ENCODE measurements at places on chromosomes 7 and 10.

GRCh38 chr7:41033500-41033899 lies 669.4 kb downstream of the INHBA start:
- DNase-seq: no peak

GRCh38 chr7:37418381-37418780 lies 30.3 kb downstream of the ELMO1 start:
- DNase-seq: no peak

- no peak for DNase-seq
Observed at GRCh38 chr10:114749014-114749413, 72.6 kb upstream of the FHIP2A start.

DNA sequence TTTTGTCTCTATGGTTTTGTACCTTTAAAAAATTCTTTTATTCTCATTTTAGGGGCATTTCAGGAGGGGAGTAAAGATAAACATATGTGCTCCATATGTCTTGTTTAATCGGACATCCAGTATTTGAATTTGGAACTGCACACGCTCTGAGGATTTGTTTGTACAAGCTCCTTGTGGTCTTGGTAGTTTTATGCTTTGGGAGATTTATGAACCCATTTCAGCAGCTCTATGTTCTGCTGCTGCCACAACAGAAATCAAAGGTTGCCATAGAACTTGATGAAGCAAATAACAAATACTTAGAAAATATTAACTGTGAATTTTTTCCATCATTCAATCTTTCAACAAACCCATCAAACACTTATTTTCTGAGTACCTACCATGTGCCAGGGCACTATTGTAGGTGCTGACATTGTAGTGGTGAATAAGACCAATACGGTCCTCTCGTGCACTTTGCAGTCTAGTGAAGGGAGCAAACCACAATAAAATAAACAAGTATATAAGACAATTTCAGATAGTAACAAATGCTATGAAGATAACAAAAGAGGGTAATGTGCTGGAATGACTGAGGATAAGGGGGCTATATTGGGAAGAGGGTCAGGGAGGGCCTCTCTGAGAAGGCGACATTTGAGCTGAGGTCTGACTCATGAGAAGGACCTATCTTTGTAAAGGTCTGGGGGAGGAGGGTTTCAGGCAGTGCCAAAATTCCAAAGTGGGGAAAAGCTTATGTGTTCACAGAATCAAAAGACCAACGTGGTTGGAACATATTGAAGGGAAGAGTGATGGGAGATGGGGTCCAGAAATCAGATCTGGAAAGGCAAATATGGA lies 30.4 kb downstream of the MYPN start:
- DNase-seq: no peak

DNA sequence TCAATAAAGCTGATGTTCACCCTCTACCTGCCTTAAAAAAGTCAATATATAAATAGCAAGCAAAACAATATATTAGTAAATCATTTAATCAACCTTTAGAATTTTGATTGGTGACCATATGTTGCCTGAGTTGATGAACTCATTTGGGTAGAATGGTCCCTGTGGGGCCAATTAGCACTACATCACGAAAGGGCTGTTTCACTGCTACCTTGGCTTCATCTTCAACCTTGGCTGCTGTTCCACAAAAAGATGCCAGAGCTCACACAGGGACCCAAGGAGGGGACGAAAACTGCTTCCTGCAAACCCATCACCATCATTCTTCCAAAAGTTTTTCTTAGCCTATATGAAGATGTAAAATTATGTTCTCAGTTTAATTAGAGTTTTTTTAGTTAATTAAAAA lies 35.4 kb upstream of the HBP1 start:
- no peak for DNase-seq

GRCh38 chr10:3740157-3740871 lies 44.7 kb downstream of the KLF6 start:
- DNase-seq: no peak

- no peak for DNase-seq
Observed at GRCh38 chr10:112213836-112214235, 30.3 kb upstream of the GPAM start.

DNA sequence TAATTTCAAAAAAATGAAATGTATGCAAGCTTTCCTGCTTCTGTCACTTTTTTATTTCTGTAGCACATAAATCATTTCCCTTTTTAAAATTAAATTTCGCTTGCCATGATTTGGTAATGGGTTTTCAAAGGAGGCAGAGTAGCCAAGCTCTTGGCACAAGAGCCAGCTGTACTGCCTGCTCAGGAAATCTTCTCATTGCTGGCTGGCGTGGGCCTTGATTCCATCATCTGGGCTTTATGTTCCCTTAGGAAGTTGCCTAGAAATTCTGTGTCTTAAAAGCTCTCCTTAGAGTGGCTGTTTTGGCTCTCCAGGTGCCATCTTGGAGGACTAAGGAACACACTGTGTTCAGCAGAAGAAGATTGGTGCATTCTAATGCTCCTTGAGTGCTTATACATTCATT lies 107.4 kb downstream of the ARID5B start:
- DNase-seq: no peak

DNA sequence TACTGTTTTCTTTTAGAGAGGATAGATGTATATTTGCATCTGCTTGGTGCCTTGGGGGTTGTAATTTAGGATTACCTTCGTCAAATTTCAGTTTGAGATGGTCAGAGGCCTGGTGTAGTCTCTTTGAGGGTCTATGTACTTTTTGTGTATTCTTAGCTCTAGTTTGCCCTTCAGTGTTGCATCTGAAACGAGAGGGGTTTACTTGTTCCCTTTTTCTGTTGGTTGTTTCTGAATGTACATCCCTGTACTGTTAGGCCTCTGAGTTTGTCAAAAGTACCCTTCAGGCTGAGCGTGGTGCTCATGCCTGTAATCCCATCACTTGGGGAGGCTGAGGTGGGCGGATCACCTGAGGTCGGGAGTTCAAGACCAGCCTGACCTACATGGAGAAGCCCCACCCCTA lies 60.0 kb downstream of the MLLT10 start:
- DNase-seq: no peak

GRCh38 chr10:89347701-89348457 lies 20.1 kb downstream of the IFIT3 start:
- DNase-seq: no peak

GRCh38 chr10:17101257-17101909 lies 28.2 kb downstream of the CUBN start:
- DNase-seq: no peak

GRCh38 chr7:21945454-21946221 lies at the start of gene CDCA7L:
TSS of gene CDCA7L (minus strand) at chr7:21945899. CDS start at chr7:21945804, 95 bp downstream.
- peak; percentile 29 for DNase-seq

GRCh38 chr7:112206238-112206990 lies at the start of the genes DOCK4 and ZNF277:
TSS of gene DOCK4 (minus strand) at chr7:112206399. CDS start at chr7:112206138, 261 bp downstream.
TSS of gene ZNF277 (plus strand) at chr7:112206695. CDS start at chr7:112206717, 22 bp downstream.
- peak; percentile 99 for DNase-seq

DNA sequence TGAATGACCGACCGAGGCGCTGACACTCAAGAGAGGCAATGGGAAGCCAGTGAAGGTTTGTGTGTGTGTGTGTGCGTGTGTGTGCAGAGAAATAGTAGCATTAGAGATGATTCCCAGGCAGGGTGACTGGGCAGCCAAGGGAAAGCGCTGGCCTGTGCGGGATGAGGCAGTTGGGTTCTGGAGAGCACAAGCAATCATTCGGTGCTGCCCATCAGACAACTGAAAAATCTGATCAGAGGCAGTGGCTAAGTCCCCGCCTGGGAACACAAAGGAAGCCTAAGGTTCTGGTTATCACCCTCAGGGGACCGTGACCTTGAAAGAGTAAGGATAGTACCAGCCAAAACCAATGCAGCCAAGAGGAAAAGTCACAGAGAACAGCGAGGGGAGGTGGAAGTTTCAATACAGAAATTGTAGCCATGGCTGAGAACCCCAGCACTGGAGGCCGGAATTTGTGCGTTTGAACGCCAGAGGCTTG lies 868 bp upstream of the PDCD4 start:
- no peak for DNase-seq

- no peak for DNase-seq
Observed at GRCh38 chr10:44339218-44339617, 45.7 kb downstream of the CXCL12 start.

DNA sequence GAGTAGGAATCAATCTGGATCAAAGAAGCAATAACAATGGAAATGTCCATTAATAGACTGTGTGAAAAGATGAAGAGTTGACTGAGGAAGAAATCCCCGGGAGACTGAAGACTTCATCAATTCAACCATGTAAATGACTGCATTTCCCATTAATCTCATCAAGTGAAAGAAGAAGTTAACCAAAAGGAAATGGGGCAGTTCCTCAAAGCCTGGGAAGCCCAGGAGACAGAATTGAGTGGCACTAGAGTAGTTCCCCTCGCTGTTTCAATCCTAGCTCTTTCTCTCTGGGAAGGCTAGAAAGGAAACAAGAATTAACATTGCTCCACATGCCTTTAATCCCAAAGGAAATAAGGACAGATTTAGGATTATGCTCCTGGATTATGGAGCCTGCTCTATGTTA lies 4.8 kb upstream of the OR6V1 start:
- no peak for DNase-seq

DNA sequence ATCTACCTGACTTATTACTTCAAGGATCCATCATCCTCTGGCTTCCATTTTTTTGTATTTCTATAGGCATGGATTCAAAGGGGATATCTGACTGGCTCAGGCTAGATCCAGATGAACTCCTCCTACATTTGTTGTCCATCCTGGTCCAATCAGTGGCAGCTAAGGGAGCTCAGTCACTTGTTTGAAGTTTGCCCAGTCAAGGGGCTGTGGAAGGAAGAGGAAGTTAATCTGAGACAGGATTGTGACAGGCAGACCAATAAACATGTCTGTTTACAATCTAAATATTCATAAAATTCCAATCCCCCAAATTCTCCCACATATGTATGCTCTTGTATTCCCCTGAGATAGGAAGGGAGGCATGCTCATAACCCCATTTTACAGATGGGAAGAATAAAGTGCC lies 48.7 kb downstream of the CAV1 start:
- DNase-seq: no peak

DNA sequence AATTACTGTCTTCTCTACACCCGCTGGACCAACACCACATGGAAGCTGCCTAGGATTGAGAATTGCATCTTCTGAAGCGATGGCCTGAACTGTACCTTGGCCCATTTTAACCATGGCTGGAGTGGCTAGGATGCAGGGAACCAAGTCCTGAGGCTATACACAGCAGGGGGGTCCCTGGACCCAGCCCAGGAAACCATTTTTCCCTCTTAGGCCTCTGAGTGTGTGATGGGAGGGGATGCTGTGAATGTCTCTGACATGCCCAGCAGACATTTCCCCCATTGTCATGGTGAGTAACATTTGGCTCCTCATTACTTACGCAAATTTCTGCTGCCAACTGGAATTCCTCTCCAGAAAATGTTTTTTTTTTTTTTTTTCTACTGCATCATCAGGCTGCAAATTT lies 822.7 kb downstream of the PCDH15 start:
- no peak for DNase-seq

DNA sequence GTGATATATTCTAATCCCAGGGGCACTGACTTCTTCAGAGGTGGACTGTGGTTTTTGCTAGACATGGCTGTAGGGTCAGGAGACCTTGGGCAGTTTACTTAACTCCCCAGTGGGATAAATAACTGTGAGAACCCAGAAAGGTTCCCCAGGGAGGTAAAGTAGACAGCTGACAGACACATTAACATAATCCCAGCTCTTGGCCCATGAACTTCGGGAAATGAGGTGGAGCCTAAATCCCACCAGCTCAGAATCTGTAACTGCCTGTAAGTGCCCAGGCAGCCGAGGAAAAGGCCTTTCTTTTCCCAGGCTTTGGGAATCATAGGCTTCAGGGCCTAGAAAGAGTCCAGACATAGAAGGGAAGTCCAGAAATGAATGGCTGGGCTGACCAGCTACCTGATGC lies 106.0 kb downstream of the LRRC18 start:
- DNase-seq: no peak

DNA sequence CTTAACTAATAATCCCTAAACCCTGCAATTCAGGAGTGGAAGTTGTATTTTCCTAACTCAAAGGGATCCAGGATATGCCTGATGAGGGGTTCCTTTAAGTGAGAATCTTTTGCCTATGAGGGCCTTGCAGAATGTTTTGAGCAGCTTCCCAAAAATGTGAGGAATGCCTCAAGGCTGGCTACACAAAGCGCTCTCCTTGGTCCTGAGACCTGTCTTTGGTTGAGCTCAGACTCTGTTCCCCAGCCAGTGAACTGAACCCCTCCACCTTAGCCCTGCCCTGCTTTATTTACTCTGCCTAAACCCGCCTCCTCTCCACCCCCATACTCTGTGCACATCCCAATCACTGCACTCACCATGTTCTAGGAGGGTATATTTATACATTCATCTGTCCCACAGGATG lies 108.6 kb downstream of the NRCAM start:
- DNase-seq: no peak

DNA sequence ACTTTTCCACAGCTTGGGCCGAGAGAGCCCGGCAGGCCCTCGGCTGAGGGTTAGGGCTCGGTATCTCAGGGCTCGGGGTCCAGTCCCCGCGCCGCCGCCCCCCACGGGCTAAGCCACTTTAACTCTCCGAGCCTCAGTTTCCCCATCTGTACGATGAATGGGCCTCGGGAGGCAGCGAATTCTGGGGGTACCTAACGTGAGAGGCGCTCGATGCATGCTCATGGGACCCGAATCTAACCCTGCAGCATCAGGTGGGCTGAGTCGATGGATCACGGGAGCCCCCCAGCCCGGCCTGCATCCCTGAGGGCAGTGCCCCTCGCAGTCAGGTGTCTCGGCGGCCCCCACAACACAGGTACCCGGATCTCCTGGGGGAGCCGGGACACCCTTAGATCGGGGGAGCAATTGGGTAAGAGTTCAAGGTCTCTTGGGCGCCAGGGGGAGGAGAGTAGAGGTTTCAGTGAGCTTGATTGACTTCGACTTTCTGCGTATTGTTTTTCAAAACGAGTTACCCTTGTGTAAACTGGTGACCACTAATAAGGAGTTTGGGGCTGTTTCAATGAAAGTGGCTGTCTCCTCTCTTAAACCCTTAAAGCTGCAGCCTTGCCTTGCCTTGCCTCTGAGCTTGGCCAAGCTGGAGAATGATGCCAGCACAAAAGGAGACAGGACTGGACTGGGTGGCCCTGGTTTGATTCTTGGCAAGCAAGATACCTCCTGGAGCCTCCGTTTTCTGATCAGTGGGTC lies 631 bp downstream of the POR start:
- no peak for DNase-seq

- no peak for DNase-seq
Observed at GRCh38 chr10:110035070-110035921, 27.5 kb downstream of the ADD3 start.

DNA sequence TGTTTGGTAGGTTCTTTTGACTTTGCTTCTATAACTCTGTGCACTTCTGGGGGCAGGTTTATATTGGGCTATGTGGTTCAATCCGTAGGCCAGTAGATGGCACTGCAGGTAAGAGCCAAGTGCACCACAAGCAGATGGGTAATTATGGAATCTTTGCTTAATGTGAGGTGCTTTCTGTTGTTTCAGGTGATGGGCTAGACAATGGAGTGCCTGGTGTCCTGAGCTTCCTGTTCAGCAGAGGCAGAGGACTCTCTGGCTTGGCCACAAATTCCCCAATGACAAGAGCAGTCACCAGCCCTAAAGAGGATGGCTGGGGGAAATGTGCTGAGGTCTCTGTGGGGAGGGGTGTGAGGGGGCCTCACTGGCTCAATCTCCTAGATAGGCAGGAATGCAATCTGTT lies 455.0 kb downstream of the CCSER2 start:
- DNase-seq: no peak

Measured in stimulated activated CD8-positive, alpha-beta memory T cell treated with anti-CD3 and anti-CD28 coated beads, Interleukin-15, amount 100 ng/mL, for 4 hours (primary cell).